DND-41 (cell line): ENCODE measurements at places on chromosomes 16 and 17.
A peak's percentile ranks its signal among the peaks of the same experiment; 100 is the strongest.

DNA sequence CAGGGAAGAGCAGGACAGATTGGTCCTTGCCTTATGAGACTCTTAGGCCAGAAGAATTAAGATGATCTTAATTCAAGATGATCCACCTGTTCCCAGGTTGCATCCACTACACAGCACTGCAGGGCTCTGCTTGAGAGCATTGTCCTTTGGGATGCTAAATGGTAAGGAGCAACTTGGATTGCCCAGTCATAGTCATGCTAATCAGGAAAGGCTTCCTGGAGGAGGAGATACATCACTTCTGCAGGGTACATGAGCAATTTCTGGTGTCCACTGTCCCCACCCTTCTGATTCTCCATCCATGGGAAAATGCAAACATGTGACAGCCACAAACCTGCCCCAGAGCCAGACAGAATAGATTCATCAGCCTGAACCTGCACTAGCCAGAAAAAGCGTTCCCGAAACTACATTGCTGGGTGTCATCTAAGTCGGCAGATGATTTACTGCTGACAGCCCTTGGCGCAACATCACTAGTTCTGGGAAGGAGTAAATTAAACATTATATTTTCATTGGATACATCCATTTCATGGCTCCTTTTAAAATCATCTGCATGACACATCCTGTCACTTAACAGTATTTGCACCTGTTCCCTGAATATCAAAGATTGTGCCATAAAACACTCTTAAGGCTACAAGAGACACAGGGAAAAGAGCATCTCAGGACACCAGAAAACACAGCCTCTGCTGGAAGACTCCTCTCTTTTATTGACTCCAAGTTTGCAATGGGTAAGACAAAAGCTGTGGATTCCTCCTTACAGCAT lies 282.2 kb downstream of the MAF start:
- H3K36me3 ChIP-seq = no peaks in the 10 kb centered on the region
- no peaks in the 10 kb centered on the region for H3K27me3 ChIP-seq
- DNase-seq = no peak
- no peak overlapping the region for H3K27ac ChIP-seq
- H3K4me3 ChIP-seq = no peak overlapping the region

- peaks cover 5% of the 10 kb centered on the region for H3K4me1 ChIP-seq
- H3K27ac ChIP-seq = no peak overlapping the region
- H3K4me3 ChIP-seq = no peak overlapping the region
- H3K27me3 ChIP-seq = peaks cover 7% of the 10 kb centered on the region
- DNase-seq = no peak
Observed at GRCh38 chr17:49235896-49236295, 5.3 kb upstream of the PHOSPHO1 start.

GRCh38 chr16:66824006-66824405 lies 6.8 kb downstream of the NAE1 start:
- no peak for DNase-seq
- H3K27ac ChIP-seq = no peak overlapping the region
- H3K27me3 ChIP-seq = no peaks in the 10 kb centered on the region
- peaks cover 85% of the 10 kb centered on the region for H3K36me3 ChIP-seq

DNA sequence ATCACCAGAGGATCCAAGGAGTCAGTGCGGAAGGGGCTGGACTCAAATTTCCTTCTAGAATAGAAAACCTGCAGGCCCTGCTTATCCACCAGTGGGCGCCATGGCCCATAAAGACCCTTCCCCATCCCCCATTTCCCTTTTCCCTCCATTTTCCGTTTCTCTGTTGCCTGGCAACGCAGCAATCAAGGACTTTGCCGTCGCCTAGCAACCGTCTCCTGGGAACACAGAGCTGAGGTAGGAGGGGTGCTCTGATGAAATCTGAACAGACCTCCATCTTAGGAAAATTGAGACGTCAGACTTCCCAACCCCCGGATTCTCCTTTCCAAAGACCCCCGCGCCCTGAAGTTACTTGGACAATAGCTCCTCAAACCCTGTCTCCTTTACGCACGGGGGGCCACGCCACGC lies 5.7 kb downstream of the DLG4 start:
- H3K4me1 ChIP-seq = peaks cover 54% of the 10 kb centered on the region
- peak; percentile 86 for DNase-seq
- no peaks in the 10 kb centered on the region for H3K27me3 ChIP-seq
- H3K4me3 ChIP-seq = no peak overlapping the region; the same call in 1 of the 2 replicates
- no peaks in the 10 kb centered on the region for H3K36me3 ChIP-seq

DNA sequence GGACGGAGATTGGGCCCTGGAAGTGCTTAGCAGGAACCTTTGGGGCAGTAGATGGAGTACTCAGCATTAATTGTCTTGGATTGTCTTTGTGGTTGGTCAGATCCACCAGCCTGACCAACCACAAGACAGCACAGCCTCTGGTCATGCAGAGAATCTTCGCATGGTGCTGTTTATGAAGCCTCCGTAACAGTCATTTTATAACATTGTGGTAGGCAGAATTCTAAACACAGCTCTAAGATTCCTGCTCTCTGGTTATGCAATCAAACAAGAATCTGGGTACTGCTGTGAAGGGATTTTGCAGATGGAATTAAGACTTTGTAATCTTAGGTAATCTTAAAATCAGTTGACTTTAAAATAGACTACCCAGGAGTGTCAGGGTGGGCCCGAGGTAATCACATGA lies 312.2 kb upstream of the GOT2 start:
- no peaks in the 10 kb centered on the region for H3K4me1 ChIP-seq
- no peaks in the 10 kb centered on the region for H3K27me3 ChIP-seq
- H3K27ac ChIP-seq = no peak overlapping the region
- H3K36me3 ChIP-seq = no peaks in the 10 kb centered on the region
- no peak for DNase-seq

DNA sequence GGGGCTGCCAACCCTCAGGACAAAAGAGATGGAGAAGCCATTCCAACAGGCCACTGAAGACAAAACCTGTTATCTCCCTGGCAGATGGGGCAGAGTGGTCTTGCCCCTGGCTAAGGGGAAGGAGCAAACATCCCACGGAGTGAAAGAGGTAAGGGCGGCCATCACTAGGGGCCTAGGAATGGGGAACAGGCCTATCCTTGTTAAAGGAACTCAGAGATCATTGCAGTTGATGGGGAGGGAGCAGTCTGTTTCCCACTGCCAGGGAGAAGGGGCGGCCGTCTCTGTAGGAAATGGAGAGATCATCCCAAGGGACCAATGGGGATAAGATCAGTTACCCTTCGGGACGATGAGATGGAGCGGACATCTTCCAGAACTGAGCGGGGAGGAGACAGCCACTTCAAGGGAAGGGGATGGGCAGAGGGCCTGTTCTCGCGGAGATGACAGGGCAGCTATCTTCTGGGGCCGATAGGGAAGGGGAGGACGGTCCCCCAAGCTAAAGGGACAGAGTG lies 581 bp upstream of the TMEM208 start:
- peaks cover 33% of the 10 kb centered on the region for H3K4me1 ChIP-seq
- H3K27ac ChIP-seq = peak overlapping the region; percentile 77
- H3K36me3 ChIP-seq = peaks cover 42% of the 10 kb centered on the region
- DNase-seq = no peak

DNA sequence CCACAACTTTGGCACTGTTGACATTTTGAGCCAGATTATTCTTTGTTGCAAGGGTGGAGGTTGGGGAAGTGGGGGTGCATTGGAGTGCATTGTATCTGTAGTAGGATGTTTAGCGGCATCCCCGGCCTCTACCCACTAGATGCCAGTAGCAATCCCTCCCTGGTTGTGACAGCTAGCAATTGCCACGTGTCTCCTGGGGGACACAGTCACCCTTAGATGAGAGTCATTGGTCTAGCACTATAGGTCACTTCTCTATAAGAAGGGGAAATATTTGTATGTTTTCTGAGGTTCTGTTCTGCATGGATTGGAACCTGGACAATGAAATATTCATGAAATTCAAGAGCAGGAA lies 32.4 kb downstream of the MSI2 start:
- H3K4me1 ChIP-seq = peaks cover 92% of the 10 kb centered on the region
- H3K27me3 ChIP-seq = no peaks in the 10 kb centered on the region
- no peak overlapping the region for H3K4me3 ChIP-seq
- peak overlapping the region; percentile 67 for H3K27ac ChIP-seq
- peaks cover 80% of the 10 kb centered on the region for H3K36me3 ChIP-seq
- DNase-seq = no peak

DNA sequence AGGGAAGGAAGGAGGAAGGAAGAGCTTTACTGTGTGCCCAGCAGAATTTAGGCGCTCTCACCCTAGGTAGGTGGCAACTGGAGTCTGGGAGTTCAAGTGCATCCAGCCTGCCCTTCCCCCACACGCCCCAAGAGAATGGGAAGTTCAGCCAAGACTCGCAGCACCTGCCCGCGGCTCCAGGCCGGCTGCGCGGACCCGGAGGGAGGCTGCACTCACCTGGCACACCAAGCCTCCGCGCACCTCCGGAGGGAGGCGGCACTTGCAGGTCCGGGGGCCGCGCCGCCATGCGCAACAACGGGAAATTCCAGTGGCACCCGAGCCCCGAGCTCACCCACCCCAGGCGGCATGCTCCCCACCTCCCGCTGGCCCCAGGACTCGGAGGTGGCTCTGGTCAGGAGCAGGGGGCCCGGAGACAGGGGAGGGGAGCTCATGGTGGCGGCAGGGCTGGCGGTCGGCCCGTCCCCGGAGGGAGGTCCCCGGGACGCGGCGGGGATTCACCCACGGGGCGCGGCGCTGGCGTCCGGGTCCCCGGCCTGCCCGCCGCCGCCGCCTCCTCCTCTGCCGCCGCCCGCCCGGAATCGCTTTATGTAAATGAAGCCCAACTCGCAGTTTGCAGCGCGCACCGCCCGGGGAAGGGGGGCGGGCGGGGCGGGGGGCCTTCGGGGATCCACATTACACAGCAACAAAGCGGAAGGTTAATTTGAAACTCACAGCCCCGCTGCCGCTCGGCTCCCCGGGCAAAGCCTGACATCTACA lies at the start of gene ZFHX3:
TSS of gene ZFHX3 (minus strand) at position 593 of the 756 bp plus-strand sequence. CDS start 87,983 bp downstream, outside the sequence.
- peak; percentile 75 for DNase-seq
- peaks cover 14% of the 10 kb centered on the region for H3K4me1 ChIP-seq
- no peak within 1 kb of the TSS for H3K27ac ChIP-seq
- peaks cover 20% of the 10 kb centered on the region for H3K27me3 ChIP-seq

- DNase-seq = peak; percentile 51
- H3K4me3 ChIP-seq = no peak overlapping the region
- H3K27me3 ChIP-seq = no peaks in the 10 kb centered on the region
- no peak overlapping the region for H3K27ac ChIP-seq
- peaks cover 16% of the 10 kb centered on the region for H3K4me1 ChIP-seq
Observed at GRCh38 chr16:57795431-57795878, 6.8 kb downstream of the KIFC3 start.

- H3K4me3 ChIP-seq = no peak overlapping the region
- DNase-seq = no peak
- H3K27ac ChIP-seq = no peak overlapping the region
- no peaks in the 10 kb centered on the region for H3K36me3 ChIP-seq
- H3K27me3 ChIP-seq = no peaks in the 10 kb centered on the region
Observed at GRCh38 chr17:15012351-15012980, 252.7 kb downstream of the PMP22 start.

DNA sequence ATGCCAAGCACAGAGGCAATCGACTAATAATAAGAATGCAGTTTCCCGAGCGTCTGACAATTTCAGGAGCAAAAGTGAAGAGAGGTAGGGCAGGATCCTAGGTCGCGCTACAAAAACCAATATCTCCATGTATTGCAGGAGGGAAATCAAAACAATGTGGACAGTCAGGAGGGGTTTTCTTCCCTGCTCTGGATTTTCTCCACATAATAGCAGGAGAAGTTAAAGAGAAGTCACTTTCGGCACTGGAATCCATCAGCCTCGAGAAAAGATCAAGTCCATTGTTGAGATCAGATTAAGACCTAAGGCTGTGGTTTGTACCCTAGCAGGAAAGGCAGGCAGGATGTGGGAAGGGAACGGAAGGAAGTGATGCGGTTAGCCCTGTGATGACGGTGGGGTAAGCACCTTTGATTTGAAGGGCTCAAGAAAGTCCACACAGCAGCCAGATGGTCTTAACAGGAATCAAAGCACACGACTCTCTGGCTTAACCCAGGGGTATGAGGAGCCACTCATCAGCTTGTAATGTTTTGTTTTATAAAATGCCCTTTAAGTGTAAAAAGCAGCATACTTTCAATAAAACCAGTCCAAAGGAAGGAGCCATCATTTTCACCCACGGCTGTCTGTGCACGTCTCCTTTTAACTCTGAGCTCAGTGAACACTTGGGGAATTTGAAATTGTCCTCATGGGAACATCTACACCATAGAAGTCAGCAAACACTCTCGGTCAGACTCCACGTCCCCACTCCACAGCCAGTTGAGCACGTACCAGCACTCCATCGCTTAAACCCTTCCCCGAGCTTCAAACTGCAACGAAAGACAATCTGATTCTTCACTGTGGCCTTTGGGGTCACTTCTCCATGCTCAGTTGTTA lies 15.8 kb upstream of the AKTIP start:
- H3K4me1 ChIP-seq = peaks cover 60% of the 10 kb centered on the region
- H3K27me3 ChIP-seq = no peaks in the 10 kb centered on the region
- H3K36me3 ChIP-seq = no peaks in the 10 kb centered on the region
- peak overlapping the region; percentile 5; the same call in 1 of the 2 replicates for H3K4me3 ChIP-seq

- no peak overlapping the region for H3K27ac ChIP-seq
- no peaks in the 10 kb centered on the region for H3K36me3 ChIP-seq
- no peaks in the 10 kb centered on the region for H3K4me1 ChIP-seq
- no peak for DNase-seq
- H3K27me3 ChIP-seq = peaks cover 17% of the 10 kb centered on the region
Observed at GRCh38 chr17:66949501-66949900, 15.0 kb upstream of the CACNG4 start.

- no peaks in the 10 kb centered on the region for H3K27me3 ChIP-seq
- H3K4me1 ChIP-seq = no peaks in the 10 kb centered on the region
- no peak overlapping the region for H3K4me3 ChIP-seq
- no peak overlapping the region for H3K27ac ChIP-seq
- peaks cover 86% of the 10 kb centered on the region for H3K36me3 ChIP-seq
Observed at GRCh38 chr17:76094046-76094445, 9.5 kb downstream of the EXOC7 start.

GRCh38 chr17:67569015-67569451 lies 148.7 kb upstream of the NOL11 start:
- no peaks in the 10 kb centered on the region for H3K4me1 ChIP-seq
- H3K4me3 ChIP-seq = no peak overlapping the region
- no peaks in the 10 kb centered on the region for H3K27me3 ChIP-seq
- DNase-seq = no peak
- no peak overlapping the region for H3K27ac ChIP-seq

DNA sequence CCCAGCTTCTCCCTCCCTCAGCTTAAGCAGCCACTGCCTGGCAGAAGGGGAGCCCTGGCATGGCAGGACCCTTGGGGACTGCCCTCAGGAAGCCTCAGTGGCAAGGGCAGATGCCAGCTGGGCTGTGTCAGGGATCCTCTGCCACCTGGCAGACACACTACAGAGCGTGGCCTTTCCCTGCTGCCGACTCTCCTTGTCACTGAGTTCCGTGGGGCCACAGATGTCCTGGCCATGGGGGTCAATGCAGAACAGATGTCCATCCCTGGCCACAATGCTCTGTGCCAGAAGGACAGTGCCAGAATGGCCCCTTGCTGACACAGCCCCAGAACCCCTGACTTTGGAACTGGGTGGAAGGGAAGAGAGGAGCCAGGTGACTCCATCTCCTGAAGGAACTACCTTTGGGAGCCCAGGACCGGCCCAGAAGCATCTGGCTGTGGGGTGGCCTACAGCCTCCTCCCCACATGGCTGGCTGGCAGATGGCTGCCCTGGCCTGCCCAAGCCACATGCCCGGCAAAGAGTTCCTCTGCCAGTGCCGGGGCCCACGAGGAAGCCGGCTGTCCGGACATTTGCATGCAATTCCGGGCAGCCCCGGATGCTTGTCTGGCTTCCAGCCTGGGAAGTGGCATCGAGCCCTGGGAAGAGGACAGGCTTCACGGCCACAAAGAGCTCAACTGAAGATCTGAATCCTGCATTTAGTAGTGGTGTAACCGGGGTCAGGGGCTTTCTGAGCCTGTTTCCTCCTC lies 24.1 kb downstream of the NPTX1 start:
- no peaks in the 10 kb centered on the region; the same call in 1 of the 2 replicates for H3K36me3 ChIP-seq
- H3K27ac ChIP-seq = no peak overlapping the region
- no peak for DNase-seq
